Stimulated activated CD8-positive, alpha-beta memory T cell treated with anti-CD3 and anti-CD28 coated beads, Interleukin-7, amount 100 ng/mL, for 1 hour (primary cell): ENCODE measurements at places on chromosomes 5 and 9.

DNA sequence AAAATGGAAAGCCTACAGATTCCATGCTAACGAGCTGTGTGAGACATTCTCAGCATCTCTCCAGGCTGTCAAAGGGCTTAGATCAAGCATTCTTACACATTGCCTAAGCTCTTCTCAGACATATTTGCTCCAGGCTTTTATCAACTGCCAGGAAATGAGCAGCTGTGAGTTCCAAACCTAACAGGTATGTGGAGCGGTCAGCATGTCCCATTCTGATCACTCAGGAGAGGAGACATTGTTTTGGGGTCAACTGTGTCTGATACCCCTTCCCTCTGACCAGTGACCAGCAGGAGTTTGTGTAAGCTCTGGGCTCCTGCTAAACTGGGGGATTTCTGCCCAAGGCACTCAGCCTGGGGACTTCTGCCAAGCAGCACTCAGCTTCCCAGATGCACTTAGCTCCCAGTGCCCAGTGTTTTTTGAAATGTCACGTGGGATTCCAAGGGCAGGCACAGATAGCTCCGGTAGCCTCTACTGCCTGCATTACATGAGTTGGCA lies 229.1 kb downstream of the SEC61B start:
- no peak for DNase-seq

DNA sequence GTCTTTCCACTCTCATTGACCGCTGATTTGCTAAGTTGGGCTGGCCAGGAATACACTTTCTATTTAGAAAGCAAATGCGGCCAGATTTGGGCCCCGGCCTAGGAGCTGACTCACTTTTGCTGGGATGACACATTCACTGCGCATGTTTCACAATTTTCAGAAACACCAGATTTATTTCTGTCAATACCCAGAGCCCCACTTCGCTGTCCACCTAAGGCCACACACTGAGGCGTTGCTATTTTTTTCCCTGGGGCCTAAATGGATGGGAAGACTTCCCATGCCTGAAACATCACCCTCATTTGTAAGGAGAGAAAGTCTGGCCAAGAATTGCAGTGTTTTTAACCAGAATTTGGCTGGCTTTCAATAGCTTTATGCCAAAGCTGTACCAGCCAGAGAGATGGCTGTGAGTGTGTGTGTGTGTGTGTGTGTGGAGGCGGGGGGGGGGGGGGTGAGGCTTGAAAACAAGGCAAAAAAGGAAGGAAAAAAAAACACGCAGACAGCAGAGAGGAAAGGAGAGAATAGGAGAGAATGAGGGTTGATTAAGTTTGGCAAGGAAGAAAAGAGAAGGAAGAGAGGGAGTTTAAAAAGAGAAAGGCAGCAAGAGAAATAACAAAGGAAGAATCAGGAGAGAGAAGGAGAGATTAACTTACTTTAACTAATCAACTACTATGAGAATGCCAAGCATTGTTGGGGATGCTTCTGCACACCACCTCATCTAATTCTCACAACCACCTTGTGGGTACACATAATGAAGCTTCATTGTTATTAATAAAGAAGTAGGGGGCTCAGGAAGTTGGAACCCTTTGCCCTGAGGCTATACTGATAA lies 261.4 kb upstream of the KLF4 start:
- no peak for DNase-seq

- DNase-seq: no peak
These were observed 40.2 kb downstream of the PDE6A start for GRCh38 chr5:149904293-149904886.

GRCh38 chr5:172901012-172901780 lies 58.0 kb upstream of the RPL26L1 start:
- DNase-seq: no peak

DNA sequence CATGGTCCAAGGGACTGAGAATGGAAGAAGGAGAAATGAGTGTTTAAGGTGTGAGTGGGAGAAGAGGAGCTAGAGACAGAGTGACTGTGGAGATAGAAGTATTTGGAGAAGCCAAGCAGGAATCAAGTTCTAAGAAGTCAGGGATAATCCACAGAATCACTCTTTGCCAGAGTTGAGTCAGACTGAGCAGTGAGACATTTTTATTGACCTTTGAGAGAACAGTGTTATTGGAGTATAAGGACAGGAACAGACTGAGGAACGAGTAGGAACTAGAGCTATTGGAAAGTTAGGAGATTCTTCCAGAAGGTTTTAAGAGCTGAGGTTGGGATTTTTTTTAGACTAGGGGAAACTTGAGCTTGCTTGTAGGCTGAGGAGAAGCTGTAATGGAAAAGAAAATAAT lies 37.2 kb downstream of the RCL1 start:
- no peak for DNase-seq

- DNase-seq: no peak
These were observed 57.8 kb upstream of the NRARP start for GRCh38 chr9:137359850-137360249.

DNA sequence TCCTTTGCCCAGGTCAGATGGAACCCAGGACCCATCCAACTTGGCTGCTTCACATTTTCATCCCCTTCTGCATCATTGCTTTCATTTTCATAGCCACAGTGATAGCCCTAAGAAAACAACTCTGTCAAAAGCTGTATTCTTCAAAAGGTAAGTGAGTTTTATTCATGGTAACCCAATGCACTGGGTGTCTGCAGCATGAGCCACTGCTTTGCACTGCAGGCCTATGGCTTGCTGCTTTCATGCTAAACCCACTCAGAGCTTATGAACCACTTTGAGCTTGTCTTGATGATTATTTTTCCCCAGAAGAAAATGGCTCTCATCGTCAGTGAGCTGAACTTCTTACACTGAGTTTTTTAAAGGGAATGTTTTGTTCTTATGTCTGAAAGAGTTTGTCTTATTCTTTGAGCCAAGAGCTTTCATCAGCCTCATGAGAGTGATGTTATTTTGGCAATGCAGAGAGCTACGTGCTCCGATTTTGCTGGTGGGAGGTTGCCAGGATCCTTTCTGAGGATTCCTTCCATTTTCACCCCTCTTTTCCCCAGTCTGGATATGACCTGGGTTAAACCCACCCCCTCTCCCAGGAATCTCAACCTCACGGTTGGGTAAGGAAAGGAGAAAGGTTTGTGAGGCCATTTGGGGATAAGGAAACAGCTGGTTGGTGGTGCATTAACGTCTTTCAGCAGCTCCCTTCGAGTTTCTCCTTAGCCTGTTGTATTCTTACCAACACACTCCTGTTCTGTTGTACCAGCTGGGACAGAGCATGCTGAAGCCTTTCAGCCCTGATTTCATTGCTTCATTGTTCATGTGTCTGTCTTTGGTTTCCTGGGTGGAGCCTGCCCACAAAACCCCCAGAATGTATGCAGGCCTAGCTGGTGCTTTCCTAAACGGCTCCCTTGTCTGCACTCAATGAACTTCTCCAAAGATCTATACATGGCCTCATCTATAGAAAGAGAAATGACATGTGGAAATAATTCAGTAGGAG lies 47.6 kb downstream of the PDCD1LG2 start:
- DNase-seq: peak; percentile 11

DNA sequence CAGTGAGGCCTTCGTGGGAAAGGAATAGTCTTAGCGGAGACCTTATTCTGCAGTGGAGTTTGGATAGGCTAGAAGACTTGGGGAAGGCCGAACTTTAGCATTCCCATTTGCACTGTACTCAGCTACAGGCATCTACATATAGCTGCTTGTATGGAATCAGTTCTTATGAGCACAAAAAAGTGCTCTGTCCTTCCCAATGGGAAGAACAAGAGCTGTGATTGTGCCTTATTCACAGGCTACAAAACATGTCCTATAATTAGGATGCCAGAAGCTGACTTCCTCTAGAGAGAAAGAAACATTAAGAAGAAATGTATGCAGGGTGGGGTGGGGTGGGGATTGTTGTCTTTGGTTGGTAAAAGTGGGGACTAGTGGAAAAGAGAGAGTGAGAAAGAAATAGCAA lies 154.7 kb downstream of the ATP10B start:
- DNase-seq: no peak

GRCh38 chr5:73189871-73190376 lies 16.9 kb downstream of the TMEM174 start:
- no peak for DNase-seq

DNA sequence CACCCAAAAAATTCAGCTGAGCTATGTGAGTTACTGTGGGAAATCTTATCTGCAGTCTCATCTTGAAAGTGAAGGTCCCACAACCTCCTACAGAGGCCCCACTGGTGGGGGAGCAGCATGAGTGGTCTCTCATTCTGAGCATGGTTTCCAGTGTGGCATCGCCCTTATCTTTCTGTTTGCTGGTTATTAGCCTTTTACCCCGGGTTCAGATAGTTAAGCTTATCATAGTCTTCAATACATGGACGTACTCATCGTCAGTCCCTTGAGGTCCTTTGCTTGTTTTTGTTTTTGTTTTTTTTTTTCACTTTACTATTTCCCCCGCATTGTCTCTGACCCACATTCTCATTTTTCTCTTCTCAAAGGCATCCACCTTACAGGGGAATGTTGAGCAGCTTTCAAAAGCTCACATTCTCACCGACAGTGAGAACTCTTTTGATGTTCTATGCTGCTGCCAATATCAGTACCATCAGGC lies 7.7 kb upstream of the HAVCR2 start:
- no peak for DNase-seq

GRCh38 chr5:52007230-52007858 lies 624.1 kb downstream of the ISL1 start:
- no peak for DNase-seq

DNA sequence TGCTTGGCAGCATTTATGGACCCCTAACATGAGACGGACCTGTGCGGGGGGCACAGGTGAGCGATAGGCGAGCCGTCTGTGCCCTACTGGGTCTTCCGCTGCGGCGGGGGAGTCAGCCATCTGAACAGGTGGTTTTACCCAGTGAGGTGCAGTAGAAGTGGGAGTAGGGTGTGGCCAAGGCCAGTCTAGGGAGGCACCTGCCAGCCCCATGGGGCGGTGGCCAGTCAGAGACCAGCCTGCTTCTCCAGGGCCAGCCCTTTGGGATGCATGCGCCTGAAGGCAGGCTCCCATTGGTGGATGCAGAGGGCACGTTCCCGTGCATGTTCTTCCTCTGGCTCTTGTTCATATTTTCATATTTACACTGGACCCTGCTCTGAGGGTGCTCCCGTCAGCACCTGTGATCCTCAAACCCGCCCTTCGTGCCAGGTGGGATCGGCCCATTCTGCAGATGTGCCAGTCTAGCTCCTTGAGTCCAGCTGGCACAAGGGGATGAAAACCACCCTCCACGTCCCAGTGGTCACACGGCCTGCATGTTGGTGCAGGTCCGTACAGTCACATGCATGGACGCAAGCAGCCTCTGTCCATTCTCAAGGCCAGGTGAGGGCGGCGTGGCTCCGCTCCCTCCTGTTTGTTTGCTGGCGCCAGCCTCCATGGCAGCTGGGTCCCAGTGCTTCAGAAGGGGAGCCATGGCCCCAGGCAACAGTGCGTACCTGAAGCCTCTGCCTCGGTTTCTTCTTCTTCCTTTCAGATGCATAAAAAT lies 9.0 kb downstream of the COL5A1 start:
- no peak for DNase-seq

- no peak for DNase-seq
These were observed 41.4 kb upstream of the LRRC14B start for GRCh38 chr5:149745-150485.

DNA sequence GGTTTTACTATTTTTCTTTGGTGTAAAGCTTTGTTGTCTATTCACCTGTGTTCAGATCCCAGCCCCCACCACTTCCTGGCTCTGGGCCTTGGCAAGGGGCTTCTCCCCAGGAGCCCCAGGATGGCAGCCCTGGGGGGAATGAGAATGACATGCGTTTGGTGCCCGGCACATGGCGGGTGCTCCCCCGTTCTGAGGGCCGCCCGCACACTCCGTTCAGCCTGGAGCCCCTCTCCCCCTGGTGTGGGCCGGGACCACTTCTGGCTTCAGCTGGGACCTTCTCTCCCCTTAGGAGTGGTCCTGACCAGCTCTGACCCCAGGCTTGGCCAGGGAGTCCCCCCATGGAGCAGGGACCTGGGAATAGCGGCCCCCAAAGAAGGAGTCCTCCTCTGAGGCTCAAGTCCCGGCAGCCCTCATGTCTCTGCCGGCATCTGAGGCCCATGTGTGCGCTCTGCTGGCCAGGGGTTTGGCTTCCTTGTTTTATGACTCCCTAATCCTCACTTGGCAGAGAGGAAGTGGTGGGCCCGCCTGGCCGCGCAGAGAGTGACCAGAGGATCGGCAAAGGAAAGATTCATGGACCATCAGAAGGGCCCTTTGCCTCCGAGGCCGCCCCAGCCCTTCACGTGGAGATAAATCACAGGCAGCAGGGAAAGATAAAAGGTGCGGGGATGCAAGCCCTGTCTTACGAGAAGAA lies 57.0 kb upstream of the LMX1B start:
- no peak for DNase-seq

DNA sequence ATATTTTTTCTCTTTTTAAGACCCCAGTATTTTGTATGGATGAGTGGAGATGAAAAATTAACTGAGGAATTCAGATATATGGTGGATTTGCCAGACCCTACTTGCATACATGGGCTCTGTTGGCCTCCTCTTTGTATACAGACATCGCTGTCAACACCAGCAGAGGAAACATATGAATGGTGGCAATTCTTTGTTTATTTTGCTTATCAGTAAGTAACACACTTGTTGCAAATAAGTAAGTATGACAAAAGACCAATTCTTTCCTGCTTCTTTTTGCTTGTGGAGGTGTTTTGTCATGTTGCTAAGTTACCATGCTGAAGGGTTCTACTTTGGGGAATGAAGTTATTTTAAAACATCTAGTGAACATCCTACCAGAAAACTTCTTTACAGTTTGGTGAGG lies 298.2 kb downstream of the KIF4B start:
- DNase-seq: no peak
